ENCODE measurements at places on chromosomes 12 and 14. TPM values are rescaled to one million over a fixed set of nuclear protein-coding genes. Genes with fewer than 3 reads are reported as not detected.

The NAV3 gene
- total RNA-seq = 3.3 TPM

The SERPINA3 gene
- 3.5 TPM for total RNA-seq

The PRPH gene
- 1.7 TPM for total RNA-seq

The PZP gene
- 0.18 TPM for total RNA-seq

The TCHP gene
- total RNA-seq = 7.9 TPM

The TRIM9 gene
- total RNA-seq = 4.0 TPM

The SLC17A8 gene
- total RNA-seq = 0.26 TPM

The EXOC5 gene
- 71.5 TPM for total RNA-seq

The RDH16 gene
- 0.85 TPM for total RNA-seq

The ACSS3 gene
- total RNA-seq = 20.2 TPM

The IL31 gene
- not detected for total RNA-seq

The COCH gene
- 9.4 TPM for total RNA-seq

The HOXC10 gene
- not detected for total RNA-seq

The ZC2HC1C gene
- total RNA-seq = 1.3 TPM

DNA sequence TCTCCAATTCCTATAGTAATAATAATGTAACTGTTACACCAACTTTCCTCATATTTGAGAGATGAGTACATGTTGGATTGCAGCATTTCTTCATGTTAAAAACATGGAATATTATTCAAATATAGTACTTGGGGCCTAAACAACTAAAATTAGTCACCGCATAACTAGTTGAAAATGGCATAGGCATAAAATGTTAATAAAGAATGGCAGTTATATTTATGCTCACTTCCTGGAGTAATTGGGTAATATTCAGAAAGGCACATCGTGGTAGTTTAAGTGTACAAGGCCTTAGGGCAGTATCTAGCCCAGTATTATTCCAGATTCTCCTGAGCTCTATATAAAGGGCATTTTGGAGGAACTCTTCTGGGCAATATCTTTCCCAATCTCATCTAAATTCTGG lies 46.0 kb downstream of the ERGIC2 start:
- no peak for DNase-seq
- H3K4me1 ChIP-seq = no peaks in the 10 kb centered on the region
- no peaks in the 10 kb centered on the region for H3K27me3 ChIP-seq
- peaks cover 7% of the 10 kb centered on the region for H3K36me3 ChIP-seq
- H3K4me3 ChIP-seq = no peak overlapping the region

- H3K4me1 ChIP-seq = no peaks in the 10 kb centered on the region
- DNase-seq = no peak
- H3K27me3 ChIP-seq = peaks cover 40% of the 10 kb centered on the region
- no peak overlapping the region for H3K4me3 ChIP-seq
- no peak overlapping the region for H3K27ac ChIP-seq
- no peaks in the 10 kb centered on the region for H3K36me3 ChIP-seq
Measured at GRCh38 chr14:92316176-92316575, 6.8 kb upstream of the SLC24A4 start.

GRCh38 chr14:104868060-104868740 lies 3.1 kb downstream of the CEP170B start:
- H3K4me1 ChIP-seq = peaks cover 24% of the 10 kb centered on the region
- H3K27me3 ChIP-seq = no peaks in the 10 kb centered on the region
- DNase-seq = no peak
- peaks cover 1% of the 10 kb centered on the region for H3K36me3 ChIP-seq
- no peak overlapping the region for H3K27ac ChIP-seq
- H3K4me3 ChIP-seq = no peak overlapping the region

- no peaks in the 10 kb centered on the region for H3K4me1 ChIP-seq
- no peaks in the 10 kb centered on the region for H3K27me3 ChIP-seq
- no peak for DNase-seq
- H3K36me3 ChIP-seq = no peaks in the 10 kb centered on the region
- H3K4me3 ChIP-seq = no peak overlapping the region
- no peak overlapping the region for H3K27ac ChIP-seq
Measured at GRCh38 chr12:102551186-102551585, 70.8 kb upstream of the IGF1 start.

GRCh38 chr12:95184121-95184520 lies 33.1 kb downstream of the FGD6 start:
- H3K36me3 ChIP-seq = peaks cover 4% of the 10 kb centered on the region
- no peak for DNase-seq
- no peaks in the 10 kb centered on the region for H3K27me3 ChIP-seq
- H3K27ac ChIP-seq = no peak overlapping the region

DNA sequence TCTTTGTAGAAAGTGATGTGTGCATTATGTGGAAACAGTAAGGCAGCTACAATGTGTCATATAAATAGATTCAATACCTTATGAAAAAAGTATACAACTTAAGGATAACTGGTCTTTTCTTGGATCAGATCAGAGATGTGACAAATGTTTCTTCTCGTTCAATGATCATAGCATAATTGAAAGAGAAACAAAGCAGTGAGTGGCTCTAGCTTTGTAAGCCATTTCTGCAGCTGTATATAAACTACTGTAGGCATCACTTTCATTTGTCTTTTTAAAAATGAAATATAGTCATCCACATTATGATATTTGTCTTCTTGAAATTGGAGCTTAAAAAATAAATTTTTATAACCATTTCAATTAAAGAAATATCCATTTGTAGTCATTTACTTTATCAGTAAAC lies 63.8 kb upstream of the LMO3 start:
- peaks cover 10% of the 10 kb centered on the region for H3K4me1 ChIP-seq
- no peak for DNase-seq
- H3K27ac ChIP-seq = no peak overlapping the region
- H3K4me3 ChIP-seq = no peak overlapping the region

DNA sequence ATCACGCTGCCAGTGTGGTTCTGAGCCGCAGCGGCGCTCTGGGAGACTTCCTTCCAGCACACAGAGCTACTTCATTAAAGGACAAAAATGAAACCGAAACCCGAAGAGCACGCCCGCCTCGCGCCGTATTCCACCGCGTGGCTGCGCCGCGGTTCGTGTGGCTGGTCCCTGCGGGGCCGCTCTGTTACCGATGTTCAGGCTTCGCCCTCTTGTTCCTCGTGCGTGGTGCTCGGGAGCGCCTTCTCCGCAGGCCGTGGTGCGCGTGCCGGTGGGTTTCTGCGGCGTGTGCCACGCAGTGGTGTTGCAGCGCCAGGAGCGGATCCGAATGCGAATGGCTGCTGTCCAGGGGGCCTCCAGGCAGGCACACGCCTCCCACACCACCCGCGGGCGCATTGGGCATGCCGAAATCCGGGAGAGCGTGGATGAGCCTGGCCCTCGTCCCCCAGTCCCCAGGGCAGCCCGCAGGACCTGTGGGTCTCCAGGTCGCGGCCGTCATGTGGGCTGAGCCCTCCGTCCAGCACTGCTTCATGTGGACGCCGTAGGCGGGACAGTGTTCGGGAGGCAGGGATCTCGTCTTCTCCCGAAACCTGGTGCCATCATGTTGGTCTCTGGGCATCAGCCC lies 91.2 kb downstream of the ADGRD1 start:
- no peak for DNase-seq
- H3K4me3 ChIP-seq = no peak overlapping the region
- H3K36me3 ChIP-seq = no peaks in the 10 kb centered on the region
- no peaks in the 10 kb centered on the region for H3K27me3 ChIP-seq

DNA sequence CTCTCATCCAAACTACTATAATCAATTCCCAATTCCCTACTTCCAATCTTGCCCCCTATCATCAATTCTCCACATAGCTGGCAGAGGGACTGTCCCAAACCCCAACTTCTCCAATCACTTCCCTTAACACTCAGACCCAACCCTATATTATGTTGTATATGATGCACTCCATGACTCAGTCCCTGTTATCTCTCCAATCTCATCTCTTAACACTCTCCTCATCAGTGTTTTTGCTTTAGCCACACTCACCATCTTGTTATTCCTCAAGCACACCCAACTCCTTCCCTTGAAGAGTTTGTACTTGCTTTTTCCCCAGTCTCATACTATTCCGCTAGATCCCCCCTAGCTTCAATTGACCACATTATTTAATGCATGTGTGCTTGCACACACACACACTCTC lies 4.9 kb downstream of the RHOJ start:
- H3K27ac ChIP-seq = no peak overlapping the region
- H3K27me3 ChIP-seq = no peaks in the 10 kb centered on the region
- H3K36me3 ChIP-seq = no peaks in the 10 kb centered on the region
- H3K4me1 ChIP-seq = peaks cover 7% of the 10 kb centered on the region

- no peaks in the 10 kb centered on the region for H3K27me3 ChIP-seq
- peak overlapping the region; percentile 3 for H3K27ac ChIP-seq
- H3K4me1 ChIP-seq = peaks cover 51% of the 10 kb centered on the region
- DNase-seq = no peak
- no peak overlapping the region for H3K4me3 ChIP-seq
Measured at GRCh38 chr14:71432334-71433110, 499.7 kb upstream of the RGS6 start.

DNA sequence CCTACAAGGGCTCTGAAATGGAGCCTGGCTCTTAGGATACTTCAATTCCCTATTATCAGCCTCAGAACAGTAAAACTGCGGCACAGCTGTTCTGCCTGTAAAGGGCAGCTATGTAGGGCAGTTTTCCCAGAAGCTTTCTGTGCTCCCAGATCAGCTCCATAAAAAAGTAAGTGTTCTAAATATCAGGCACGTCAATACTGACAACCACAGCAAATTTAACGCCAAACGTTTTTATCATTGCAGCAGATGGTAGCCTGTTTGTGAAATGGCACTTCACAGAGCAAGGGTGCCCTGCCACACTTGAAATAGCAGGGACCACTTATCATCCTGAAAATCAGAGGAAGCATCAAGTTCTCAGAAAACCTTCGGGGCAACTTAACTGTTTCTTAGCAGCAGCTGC lies 54.8 kb upstream of the PTHLH start:
- H3K4me3 ChIP-seq = no peak overlapping the region
- no peak overlapping the region for H3K27ac ChIP-seq
- H3K36me3 ChIP-seq = no peaks in the 10 kb centered on the region
- DNase-seq = no peak

GRCh38 chr14:21050597-21050996 lies 7.0 kb upstream of the RNASE8 start:
- H3K4me3 ChIP-seq = no peak overlapping the region
- no peak for DNase-seq
- H3K4me1 ChIP-seq = peaks cover 4% of the 10 kb centered on the region
- H3K27me3 ChIP-seq = no peaks in the 10 kb centered on the region

DNA sequence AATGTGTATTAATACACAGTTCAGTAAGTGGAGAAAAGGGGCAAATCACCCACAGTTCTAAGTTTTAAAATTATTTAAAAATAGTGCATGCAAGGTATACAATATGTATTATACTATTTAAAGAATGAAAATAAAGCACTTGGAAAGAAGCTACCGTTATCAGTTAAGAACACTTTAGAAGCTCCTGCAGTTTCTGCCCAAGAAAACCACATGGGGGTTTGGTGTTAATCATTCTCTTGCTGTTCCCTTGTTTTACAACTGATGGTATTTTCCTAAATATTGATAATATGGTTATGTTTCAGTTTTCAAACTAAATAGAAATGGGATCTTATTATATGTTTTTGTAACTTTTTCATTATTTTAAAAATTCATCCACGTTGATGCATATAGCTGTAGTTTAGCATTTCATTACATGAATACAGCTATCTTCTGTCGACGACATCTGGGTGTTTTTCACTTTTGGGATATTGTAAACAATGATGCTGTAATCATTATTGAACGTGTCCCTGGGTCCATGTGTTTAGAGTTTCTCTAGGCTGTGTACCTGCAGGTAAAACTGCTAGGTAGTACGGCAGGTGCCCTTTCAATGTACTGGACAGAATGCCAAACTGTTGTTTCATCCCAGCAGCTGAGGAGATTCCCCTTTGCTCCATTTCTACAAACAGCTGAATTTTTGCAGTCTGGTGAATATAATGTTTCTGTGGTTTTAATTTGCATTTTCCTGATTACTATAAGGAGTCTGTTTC lies 64.1 kb downstream of the APPL2 start:
- H3K27ac ChIP-seq = no peak overlapping the region
- no peaks in the 10 kb centered on the region for H3K4me1 ChIP-seq
- peaks cover 22% of the 10 kb centered on the region for H3K36me3 ChIP-seq
- H3K27me3 ChIP-seq = no peaks in the 10 kb centered on the region

DNA sequence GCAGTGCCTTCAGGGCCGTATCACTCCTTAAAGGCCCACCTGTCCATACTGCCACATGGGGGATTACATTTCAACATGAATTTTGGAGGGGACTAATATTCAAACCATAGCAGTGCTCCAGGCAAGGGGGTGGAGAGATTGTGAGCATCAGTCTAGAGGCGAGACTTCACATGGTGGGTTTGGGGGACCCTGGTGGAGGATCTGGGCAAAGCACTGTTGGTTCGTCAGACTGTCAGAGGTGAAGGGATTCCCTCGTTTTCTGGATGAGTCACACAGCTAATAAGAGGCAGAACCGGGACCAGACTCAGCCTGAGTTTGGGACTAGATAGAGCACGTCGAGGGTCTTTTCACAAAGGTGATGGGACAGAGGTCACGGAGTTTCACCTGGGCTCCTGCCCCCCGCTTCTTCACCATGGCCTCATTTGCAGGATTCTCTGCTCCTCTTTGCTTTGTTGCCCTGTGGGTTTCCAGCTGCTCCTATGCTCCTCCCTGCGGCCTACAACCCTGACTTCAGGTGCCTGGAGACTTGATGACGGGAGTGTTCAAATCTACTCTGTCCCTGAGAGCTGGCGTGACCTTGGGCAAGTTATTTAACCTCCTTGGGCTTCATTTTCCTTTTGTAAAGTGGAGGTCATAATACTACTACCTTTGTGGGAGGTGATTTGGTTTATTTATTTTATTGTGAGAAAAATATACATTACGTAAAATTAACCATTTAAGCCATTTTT lies 41.5 kb downstream of the TEAD4 start:
- H3K36me3 ChIP-seq = peaks cover 34% of the 10 kb centered on the region
- peaks cover 49% of the 10 kb centered on the region for H3K4me1 ChIP-seq
- no peak for DNase-seq
- H3K27ac ChIP-seq = peak overlapping the region; percentile 9

- H3K4me3 ChIP-seq = no peak overlapping the region
- no peak overlapping the region for H3K27ac ChIP-seq
- H3K27me3 ChIP-seq = peaks cover 77% of the 10 kb centered on the region
- H3K4me1 ChIP-seq = peaks cover 7% of the 10 kb centered on the region
- H3K36me3 ChIP-seq = no peaks in the 10 kb centered on the region
- DNase-seq = no peak
Measured at GRCh38 chr14:24314377-24315193, 3.3 kb downstream of the LTB4R start.

- DNase-seq = no peak
- H3K4me3 ChIP-seq = no peak overlapping the region
- H3K36me3 ChIP-seq = peaks cover 19% of the 10 kb centered on the region
- H3K27me3 ChIP-seq = no peaks in the 10 kb centered on the region
- no peaks in the 10 kb centered on the region for H3K4me1 ChIP-seq
Measured at GRCh38 chr12:55955800-55956508, 9.9 kb downstream of the PMEL start.

- no peak overlapping the region for H3K27ac ChIP-seq
- H3K4me3 ChIP-seq = no peak overlapping the region
- DNase-seq = no peak
- H3K4me1 ChIP-seq = no peaks in the 10 kb centered on the region
- H3K36me3 ChIP-seq = peaks cover 14% of the 10 kb centered on the region
Measured at GRCh38 chr12:24982250-24982649, 33.3 kb upstream of the BCAT1 start.

GRCh38 chr14:75183225-75183624 lies 6.8 kb upstream of the TMED10 start:
- no peak overlapping the region for H3K27ac ChIP-seq
- H3K36me3 ChIP-seq = no peaks in the 10 kb centered on the region
- H3K4me3 ChIP-seq = no peak overlapping the region
